M059J (cell line): ENCODE measurements at places on chromosomes 2 and 18.
A peak's percentile ranks its signal among the peaks of the same experiment; 100 is the strongest.

- DNase-seq, result peak; percentile 94
These were observed 59.1 kb downstream of the ACSL3 start for GRCh38 chr2:222919841-222920526.

- peak; percentile 35 for DNase-seq
These were observed 34.3 kb downstream of the MSH2 start for GRCh38 chr2:47437287-47437686.

DNA sequence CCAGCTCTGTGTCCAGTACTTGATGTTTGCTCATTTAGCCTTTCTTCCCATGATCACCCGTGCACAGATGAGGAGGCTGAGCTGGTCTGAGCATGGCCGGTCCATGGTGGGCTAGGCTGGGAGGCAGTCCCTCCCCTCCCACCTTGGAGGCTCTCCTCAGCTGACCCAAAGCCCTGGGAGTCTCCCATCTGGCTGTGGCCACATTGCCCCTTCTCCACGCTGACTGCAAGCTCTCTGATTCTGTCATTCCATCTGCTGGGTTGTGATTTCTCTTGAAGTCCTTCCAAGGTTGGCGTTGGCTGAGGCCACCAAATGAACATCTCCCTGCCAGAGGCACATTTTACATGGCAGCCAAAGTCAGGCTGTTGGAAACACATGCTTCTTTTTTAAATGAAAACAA, 44.0 kb downstream of the ACKR3 start:
- no peak for DNase-seq

DNA sequence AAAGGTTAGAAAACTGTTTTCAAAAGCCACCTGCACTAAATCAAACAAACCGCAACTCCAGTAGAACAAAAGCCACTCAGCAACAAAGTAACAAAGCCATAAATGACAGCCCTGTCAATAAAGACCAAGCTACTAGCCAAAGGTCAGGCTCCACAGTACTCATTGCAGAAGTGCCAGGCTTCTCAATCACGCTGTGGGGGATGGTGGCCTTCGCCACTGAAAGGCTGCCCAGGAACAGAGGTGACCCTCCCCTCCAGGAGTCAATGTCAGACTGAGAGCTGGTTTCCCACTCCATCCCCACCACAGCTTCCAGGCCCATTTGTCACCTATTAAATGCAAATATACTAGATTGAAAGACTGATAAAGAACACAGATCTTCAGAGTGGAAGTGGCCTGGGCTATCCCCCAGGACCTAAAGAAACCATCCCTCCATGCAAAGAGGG, 5.9 kb downstream of the ATP8B1 start:
- DNase-seq, result peak; percentile 65

DNA sequence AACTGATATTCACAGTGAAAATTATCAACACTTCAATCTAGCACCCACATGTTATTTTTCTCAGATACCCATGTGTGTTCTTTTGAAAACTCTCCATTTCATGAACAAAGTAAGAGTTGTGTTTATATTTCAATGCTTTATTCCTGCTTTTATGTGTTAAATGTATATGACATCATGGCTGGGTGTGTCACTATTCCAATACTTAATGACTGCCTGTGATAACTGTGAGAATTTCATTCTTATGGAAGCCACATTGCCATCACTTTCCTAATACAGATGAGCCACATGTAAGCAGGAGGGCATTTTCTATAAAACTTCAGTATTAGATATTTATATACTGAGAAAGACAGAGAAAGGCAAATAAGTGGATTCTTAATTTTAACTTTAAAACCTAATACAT, 100.4 kb upstream of the FIGN start:
- no peak for DNase-seq

- peak; percentile 41 for DNase-seq
These were observed 39.3 kb downstream of the PELI1 start for GRCh38 chr2:64104933-64105332.

DNA sequence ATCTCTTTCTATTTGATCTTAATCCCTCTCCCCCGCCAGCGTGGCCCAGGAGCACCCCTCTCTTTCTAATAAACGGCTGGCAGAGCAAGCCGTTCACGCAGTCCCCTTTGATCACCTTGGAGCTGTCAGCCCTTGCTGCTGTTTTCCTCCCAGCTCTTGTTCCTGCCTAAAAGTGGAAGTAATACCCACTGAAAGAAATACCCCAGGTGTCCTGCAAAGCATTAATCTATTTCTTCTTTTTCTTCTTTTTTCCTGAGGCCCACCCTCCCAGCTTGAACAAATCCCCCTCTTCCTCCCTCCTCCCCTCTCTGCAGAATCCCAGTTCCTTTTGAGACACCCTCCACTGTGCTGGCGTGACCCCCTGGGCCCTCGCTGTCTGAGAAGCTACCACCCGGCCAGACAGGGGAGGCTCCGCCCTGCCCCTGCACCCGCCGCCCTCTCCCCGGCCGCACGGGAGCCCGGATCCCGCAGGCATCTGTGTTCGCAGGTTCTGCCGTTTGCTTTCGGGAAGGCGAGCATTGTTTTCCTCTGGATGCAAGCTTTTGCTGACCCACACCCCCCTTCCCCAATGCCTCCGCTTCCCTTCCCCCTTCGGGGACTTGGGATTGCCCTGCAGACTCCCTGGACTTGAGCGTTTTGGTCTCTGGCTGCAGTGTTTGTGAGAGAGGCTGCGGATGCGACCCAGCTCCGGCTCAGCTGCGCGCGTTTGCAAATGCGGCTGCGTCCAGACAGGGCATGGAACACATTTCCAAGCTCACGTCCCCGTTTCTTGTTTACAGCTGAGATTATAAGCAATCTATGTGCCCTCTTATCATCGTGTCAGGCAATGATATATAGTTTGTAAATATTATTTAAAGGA, 631.5 kb downstream of the NYAP2 start:
- peak; percentile 79 for DNase-seq

DNA sequence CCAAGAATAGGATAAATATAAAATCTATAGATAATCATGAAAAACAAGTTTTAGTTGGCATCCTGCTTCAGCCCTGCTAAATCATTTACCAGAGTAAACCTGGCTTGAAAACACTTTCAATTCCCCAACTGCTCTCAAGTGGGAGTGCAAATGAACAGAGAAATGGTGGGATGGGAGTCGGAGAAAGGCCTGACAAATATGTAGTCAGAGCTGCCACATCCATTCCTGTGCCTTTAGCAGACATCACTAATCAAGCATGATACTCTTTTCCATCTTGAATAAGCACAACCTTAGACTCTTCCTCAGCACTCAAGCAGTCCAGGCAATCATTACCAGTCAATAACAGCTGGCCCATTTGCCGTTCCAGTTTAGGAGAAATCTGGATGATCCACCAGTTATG, 101.3 kb downstream of the ANKRD44 start:
- no peak for DNase-seq

DNA sequence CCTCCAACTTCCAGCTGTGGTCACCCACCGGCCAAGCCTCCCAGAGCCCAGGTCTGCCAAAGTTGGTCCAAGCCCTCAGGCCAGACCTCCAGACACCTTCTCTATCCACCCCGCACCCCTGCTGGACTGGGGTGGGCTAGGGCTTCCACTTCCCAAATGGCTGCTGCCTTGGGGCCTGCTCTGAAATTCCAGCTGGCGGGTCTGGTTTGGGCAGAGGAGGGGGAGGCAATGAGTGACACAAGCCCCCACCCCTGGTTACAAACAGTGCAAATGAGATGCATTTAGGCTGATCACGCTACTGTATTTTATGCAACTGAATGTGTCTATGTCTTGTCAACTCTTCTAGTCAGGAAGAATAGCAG, 14.6 kb downstream of the POU3F3 start:
- DNase-seq, result no peak

DNA sequence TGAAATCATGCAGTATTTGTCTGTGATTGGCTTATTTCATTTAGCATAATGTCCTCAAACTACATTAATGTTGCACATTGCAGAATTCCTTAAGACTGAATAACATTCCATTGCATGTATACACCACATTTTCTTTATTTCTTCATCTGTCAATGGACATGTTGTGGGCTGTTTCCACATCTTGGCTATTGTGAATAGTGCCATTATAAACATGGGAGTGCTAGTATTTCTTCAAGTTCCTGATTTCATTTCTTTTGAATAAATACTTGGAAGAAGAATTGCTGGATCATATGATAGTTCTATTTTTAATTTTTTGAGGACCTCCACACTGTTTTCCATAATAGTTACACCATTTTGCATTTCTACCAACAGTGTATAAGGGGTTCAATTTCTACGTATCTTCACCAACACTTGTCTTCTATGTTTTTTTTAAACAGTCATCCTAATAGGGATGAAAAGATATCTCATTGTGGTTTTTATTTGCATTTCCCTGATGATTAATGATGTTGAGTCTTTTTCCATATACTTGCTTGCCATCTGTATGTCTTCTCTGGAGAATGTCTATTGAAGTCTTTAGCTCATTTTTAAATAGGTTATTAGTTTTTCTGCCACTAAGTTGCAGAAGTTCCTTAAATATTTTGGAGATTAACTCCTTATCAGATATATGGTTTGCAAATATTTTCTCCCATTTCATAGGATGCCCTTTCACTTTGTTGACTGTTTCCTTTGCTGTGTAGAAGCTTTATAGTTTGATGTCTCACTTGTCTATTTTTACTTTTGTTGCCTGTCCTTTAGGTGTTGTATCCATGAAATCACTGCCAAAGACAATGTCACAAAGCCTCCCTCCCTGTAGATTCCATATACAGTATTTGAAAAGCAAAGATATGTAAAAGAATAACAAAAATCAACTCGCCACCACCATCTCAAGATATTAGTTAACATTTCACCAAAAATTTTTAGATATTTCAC, 14.6 kb downstream of the FBXO11 start:
- no peak for DNase-seq

GRCh38 chr2:233464056-233464455, 102.5 kb downstream of the USP40 start:
- DNase-seq, result no peak

GRCh38 chr2:31080361-31080760, 57.9 kb downstream of the GALNT14 start:
- no peak for DNase-seq

DNA sequence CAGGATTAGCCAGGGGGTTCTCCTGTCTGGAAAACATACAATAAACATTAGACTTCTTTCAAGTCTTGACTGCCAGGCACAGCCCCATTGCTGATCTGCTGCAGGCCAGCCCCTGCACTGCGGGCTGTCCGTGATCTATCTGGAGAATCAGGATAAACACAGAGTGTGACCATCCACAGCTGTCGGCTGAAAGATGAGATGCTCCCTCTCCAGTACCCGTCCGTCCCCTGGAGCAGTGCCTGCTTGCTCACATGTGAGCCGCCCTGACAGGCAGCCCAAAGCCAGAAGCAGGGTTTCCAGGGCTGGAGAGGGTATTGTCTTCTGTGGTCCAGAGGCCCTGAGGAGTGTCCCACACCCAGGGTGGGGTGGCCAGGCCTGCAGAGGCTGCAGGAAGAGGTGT, 46.1 kb upstream of the FOSL2 start:
- no peak for DNase-seq

DNA sequence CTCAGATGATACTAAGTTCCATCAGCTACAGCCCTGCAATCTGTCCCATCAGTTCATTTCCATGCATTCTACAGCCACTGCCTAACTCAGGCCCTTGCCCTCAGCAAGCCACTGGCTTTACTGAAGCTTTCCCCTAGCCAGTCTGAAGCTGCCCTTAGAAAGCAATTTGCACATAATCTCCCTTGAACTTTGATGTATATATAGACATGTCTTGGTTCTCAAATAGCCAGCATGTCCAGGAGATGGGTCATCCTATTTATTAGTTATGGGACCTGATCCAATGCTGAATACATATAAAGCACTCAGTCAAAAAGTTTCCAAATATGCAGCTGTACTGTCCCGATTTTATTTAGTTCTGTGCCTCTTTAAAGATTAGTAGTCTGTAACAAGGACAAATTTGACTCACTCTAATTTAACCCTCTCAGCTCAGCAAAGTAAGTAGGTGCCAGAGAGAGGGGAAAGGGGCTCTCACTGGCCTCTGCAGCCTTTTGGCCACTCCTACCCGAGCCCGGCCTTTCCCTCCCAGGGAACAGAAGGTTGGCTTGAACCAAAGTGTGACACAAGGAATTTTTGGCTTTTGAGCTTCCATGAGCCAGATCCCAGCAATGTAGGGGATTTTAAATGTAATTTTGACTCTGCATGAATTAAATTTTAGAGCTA, 70.7 kb downstream of the CCDC93 start:
- DNase-seq, result no peak

DNA sequence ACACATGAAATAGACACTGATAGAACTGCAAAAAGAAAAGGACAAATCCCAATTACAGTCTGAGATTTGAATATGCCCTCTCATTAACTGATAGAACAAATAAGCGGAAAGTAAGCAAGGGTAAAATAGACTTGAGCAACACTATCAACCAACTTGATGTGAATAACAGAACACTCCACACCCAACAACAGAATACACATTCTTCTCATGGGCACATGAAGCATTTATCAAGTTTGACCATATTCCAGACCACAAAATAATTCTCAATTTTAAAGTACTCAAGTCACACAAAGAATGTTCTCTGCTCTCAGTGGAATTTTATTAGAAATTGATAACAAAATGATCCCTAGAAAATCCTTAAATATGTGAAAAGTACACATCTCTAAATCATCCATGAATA, 19.0 kb downstream of the ETAA1 start:
- DNase-seq, result no peak
